ENCODE measurements at places on chromosomes 2 and 18. TPM values are rescaled to one million over a fixed set of nuclear protein-coding genes. Genes with fewer than 3 reads are reported as not detected.
A peak's percentile ranks its signal among the peaks of the same experiment; 100 is the strongest.

GRCh38 chr2:96808176-96808837, 7.8 kb upstream of the CNNM3 start:
- peak; percentile 47 for DNase-seq

DNA sequence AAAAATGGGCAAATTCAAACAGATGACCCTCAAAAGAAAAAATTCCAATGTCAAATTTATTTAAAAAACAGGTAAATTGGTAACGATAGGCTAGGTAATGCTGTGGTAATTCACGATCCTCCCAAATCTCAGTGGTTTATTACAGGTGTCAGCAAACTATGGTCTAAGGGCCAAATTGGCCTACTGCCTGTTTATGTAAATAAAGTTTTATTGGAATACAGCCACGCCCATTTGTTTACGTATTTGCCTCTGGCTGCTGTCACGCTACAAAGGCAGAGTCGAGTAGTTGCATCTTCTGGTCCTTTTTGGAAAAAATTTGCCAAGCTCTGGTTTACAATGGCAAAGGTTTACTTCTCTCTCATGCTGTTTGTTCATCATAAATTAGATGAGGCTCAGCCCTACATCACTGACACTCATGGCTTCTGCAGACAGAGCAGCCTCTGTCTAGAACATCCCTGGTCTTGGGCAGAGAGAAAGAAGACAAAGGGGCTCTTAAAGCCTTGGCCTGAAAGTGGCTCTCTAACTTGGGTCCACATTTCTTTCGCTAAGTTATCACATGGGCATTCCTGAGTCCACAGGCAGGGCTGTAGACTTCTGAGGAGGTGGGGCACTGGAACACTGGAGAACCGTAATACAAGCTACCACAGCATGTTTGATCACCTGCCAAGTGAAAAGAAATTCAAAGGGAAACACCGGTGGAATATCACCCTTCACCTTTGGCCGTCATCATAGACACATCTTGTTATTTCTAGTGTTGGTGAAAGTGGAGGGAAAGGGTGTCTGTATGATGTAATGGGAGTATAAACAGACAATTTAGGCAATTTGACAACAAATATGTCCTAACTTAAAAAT, 34.8 kb downstream of the SP110 start:
- DNase-seq: no peak

- no peak for DNase-seq
Measured at GRCh38 chr2:45739796-45740485, 88.5 kb downstream of the PRKCE start.

DNA sequence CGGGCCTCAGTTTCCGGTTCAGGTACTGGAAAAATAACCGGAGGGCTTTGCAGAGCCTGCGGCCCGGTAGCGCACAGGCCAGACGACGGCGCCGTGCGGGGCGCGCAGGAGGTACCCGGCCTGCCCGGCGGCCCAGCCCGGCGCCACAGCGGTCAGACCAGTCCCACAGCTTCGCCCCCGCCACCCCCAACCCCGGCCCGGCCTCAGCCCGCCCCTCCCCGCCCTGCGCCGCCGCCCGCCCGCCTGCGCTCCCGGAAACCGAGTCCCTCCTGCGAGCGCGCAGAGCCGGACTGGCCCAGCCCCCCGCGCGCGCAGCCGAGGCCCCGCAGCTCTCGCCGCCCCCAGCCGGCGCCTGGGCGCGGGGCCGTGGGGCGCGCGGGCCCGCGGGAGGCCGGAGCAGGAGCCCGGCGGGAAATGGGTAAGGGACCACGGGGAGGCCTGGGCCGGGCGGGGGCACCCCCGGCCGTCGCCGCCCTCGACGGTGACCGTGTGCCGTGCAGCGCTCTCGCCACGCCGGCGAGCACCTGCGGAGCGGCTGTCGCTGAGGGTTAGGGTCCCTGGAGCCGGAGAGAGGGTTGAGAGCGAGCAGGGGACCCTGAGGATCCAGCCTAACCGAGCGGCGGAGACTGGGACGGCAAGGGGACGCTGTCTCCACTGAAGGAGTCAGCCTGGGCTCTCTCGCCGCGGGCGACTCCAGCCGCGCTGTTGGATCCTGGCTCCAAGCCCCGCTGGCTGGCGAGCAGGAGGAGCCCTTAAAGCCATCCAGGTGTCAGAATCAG, 16.5 kb upstream of the PSD4 start:
- DNase-seq: no peak

- no peak for DNase-seq
Measured at GRCh38 chr18:12882453-12883371, 1.3 kb downstream of the PTPN2 start.

DNA sequence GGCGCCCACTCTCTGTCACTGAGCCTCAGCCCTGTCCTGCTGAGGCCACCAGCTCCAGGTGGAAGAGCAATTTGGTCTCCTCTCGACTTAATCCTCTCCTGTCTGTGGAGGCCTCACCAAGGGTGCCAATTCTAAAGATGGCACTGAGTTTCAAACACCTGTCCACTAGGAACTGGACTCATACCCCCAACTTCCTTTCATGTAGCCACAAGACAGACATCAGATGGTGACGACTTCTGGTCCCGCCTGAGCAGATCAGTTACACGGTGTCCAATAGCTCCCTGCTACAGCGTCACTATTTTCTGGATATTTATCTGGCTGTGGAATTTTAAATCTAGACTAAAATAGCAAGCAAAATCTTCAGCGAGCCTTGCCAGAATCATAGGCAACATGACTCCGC, 24.5 kb upstream of the SP5 start:
- no peak for DNase-seq

DNA sequence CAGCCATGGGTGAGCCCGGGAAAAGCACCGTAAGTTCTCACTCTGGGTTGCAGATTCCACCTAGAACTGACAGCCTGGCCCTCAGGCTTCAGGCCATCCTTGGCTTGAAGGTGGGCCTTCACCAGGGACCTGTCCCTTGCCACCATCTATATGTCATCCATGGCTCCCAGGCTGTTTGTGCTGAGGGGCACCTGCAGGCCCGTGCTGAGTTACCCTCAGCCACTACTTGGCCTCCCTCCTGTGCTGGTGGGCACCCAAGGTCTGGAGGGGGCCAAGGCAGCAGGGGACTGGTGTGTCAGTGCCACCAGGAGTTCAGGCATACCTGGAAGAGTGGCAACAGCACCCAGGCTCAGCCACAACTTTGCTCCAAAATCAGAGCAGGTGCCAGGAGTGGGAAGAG, 326.2 kb upstream of the SMIM21 start:
- DNase-seq: no peak

DNA sequence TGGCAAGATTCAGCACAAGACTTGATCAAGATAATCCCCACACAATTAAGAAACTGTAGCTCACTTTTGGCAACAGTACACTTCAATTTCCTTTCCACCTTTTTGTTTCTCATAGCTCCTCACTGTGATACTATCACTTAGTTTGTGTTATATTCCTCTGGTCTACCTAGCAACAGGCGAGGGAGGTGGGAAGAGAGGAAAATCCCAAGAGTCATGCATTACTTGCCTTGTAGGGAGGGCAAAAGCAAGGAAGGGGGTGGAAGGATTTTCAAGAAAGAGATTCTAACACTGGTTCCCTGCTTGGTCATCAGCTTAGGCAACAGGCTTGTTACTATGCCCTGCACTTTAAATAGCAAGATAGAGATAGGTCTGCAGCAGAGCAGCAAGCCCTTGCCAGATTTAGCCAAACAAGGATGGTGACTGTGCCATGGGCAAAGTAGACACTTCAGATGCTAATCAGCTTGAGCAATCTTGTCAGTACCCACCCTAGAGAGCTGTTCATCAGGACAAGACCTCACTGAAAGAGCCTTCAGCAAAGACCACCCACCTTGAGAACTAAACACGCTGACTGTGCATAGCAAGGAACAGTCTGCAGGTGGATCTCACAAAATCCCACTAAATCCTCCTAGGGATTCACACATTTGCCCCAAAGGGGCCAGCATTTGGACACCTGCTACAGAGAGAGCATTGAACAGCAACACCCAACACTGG, 134.6 kb downstream of the MBD2 start:
- DNase-seq: no peak

DNA sequence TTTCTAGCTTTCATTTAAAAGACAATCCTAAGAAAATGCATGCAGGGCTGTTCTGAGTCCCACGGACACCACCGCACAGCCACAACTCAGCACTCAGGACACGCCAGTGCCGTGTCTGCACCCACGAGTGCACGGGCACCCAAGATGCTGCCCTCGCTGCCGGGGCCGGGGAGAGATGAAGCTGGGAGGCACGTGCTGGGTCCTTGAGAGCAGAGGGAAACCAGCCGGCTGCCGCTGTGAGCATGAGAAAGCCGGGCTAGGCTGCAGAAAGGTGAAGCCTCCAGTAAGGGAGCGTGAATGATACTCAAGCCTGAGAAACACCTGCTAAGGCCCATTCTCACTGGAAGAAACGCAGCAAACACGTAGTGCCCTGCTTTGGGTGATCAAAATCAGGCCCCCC, 4.8 kb downstream of the COPS9 start:
- no peak for DNase-seq

DNA sequence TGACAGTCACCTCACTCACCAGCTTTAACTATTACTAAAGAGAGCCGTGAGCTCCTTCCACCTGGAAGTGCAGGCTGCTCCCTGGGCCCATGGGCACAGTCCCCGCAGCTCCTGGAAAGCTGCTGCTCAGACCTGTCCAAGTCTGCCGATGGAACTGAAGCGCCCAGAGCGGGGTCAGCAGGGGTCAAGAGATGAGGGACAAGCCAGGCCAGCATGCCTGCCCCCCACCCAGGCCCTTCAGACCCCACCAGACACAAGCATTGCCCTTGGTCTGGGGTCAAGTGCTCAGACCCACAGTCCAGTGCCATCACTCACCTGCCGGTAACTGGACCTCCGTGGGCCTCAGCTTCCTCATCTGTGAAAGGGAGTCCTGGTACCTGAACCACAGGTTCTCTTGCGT, 59.9 kb downstream of the BIN1 start:
- no peak for DNase-seq

GRCh38 chr18:26327062-26327461, 100.8 kb downstream of the TAF4B start:
- no peak for DNase-seq

DNA sequence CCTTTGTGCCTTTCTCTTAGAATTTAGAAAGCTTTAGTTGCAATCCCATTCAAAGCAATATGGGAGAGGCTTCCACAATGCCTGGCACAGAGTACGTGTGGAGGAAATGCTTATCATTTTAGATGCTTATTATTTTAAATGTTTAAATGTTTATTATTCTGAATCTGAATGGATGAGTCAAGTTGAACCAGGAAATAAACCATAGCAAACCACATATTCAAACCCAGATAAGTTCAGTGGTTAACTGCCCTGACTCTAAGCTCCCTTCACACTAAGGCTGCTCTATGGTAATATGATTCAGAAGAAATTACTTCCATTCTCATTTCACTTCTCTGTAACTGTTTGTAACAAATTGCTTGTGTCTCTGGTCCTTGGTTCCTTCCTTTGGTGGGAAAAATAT, 5.2 kb upstream of the PPP4R1 start:
- DNase-seq: no peak

- no peak for DNase-seq
Measured at GRCh38 chr2:209331291-209331844, 92.5 kb upstream of the MAP2 start.

DNA sequence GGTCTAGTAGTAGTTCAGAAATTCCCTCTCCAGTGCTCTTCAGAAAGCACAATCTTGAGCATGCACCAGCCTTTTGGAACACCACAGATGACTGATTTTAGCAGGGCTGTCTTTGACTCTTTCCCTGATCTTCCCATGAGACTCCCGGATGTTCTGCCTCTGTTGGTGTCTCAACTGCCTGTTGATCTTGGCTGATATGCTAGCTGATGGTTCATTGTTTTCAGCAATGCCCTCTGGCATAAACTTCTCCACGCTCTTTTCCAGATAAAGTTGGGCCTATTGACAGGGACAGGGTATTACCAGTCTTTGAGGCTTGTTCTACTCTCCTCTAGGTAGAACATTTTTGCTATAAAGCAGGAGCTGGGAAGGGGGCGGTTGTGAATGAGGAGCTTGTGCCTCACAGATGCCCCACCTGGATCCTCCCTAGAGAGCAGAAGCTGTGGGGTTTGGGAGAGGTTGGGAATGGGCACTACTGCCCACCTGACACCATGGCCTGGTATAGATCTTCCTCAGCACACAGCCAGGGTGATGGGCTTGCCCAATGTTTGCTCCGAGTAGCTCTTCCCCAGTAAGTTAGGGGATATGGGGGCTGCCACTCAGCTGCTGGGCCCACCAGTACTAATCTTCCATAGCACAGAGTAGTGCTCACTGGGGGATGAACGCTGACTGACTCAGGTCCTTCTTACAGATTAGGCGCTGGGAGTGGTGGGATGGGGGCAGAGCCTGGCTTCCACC, 111.3 kb downstream of the PTGR3 start:
- no peak for DNase-seq

DNA sequence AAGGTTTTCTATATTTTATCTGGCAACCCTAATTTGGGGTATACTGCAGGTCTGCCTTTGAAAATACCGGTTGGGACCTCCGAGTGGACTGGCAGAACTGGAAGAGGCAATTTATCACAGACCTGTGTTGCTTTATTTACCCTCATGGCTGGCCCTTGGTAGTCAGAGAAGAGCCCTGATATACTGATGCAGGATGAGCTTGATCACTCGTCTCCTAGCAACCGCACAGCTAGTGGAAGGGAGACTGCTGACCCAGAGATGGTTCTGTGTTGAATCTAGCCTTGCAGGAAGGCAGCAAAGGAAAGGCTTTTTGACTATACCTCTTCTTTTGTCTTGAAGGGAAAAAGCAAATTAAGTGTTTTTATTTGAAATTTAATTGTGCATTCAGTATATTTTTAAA, 154.7 kb downstream of the EML6 start:
- no peak for DNase-seq

GRCh38 chr2:102138331-102138730, 4.2 kb upstream of the IL1R1 start:
- DNase-seq: no peak

GRCh38 chr2:193409951-193410350, 1215.2 kb upstream of the TMEFF2 start:
- DNase-seq: no peak

- DNase-seq: no peak
Measured at GRCh38 chr18:46338766-46339165, 234.6 kb downstream of the HAUS1 start.

- DNase-seq: no peak
Measured at GRCh38 chr2:170425281-170425751, 247.4 kb downstream of the MYO3B start.

GRCh38 chr18:62531931-62532330, 9.1 kb downstream of the ZCCHC2 start:
- DNase-seq: no peak

DNA sequence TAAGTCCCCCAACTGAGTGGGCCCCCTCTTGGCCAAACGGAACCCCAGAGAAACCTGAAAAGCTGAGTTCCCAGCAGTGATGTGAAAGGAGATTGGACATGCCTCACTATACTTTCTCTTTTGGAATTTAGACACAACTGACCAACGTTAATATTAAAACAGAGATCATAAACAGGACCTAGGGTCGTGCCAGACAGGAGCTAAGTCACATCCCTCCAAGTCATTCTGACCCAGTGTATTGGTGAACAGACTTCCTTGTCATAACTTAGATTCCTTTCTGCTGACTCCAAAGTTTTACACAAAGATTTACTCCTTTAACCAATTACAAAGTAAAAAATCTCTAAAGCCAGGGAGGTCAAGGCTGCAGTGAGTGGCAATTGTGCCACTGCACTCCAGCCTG, 46.9 kb downstream of the UXS1 start:
- no peak for DNase-seq

POTEE gene
- polyA plus RNA-seq: not detected

PARD6G gene
- 2.9 TPM for polyA plus RNA-seq

SH3YL1 gene
- 7.6 TPM for polyA plus RNA-seq

GLI2 gene
- 0.37 TPM for polyA plus RNA-seq

Data from heart right ventricle (tissue), 16 donors.